NAMALWA (cell line): ENCODE measurements at places on chromosomes 3 and 15.

DNA sequence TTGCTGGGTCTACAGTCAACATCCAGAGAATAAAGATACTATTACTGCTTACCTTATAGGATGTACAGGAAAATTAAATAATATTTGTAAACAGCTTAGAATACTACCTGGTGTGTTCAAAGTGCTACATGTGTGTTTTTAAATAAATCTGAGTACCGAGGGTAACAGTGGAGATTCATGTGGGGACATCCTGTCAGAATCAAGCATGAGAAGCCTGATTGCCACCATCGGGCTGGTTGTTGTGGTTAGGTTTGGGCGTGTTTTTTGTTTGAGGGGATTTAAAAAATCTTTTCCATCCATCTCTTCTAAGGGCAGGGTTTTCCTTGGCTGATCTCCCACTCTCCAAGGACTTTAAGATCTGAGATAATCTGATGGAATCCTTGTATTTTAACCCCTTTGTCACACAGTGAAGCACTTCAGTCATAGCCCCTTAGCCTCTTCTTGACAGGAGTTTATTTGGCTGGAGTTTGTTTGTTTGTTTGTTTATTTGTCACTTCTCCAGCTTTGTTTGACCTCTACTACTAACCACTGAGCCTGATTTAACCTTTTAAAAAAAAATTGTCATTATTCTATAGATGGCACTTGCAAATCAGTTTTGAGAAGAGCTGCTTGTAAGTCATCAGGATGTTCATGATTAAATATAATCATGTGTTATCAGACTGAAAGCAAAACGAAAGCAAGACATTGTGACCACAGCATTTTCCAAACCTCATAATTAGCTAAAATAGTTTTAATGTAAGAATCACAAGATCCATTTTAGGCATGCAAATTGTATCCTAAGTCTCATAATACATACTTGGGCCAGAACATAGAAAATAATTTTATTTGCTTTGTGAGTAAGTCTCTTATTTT, 72.8 kb upstream of the RARB start:
- no peak for DNase-seq

- DNase-seq, result no peak
These were observed 55.6 kb upstream of the ABHD10 start for GRCh38 chr3:111923095-111923771.

GRCh38 chr3:128804017-128804810, 75.2 kb upstream of the ACAD9 start:
- peak; percentile 85 for DNase-seq

GRCh38 chr3:73052857-73053256, 8.6 kb upstream of the EBLN2 start:
- no peak for DNase-seq

DNA sequence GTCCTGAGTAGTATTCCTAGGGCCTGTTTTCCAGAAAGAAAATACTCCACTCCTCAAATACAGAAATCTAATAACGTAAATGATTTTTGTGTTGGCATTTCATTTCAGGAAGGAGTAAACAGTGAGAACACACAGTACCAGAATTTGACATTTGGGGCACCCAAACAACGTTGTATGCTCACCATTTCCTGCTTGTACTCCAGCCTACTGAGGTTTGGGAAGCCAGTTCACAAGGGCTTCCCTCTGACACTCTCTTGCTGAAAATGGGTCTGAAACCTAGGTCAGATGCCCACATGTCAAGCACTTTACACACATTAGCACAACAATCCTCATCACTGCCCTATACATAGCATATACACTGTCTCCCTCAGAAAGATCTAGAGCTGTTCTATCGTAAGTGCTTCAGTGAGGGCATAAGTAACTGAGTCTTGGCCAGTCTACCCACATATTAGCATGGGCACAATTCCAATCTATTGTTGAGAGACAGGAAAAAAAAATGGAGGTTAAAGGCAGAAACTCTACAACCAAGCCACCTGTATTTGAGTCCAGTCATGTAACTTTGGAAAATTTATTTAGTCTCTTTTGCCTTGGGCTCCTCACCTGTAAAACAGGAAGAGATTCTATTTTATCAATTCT, 43.5 kb upstream of the RSL24D1 start:
- DNase-seq, result no peak

- no peak for DNase-seq
These were observed 3.9 kb upstream of the FURIN start for GRCh38 chr15:90864507-90864906.

- DNase-seq, result no peak
These were observed 106.3 kb upstream of the IL12A start for GRCh38 chr3:159882367-159882766.

GRCh38 chr15:99944131-99944530, 210.9 kb upstream of the LYSMD4 start:
- DNase-seq, result no peak

DNA sequence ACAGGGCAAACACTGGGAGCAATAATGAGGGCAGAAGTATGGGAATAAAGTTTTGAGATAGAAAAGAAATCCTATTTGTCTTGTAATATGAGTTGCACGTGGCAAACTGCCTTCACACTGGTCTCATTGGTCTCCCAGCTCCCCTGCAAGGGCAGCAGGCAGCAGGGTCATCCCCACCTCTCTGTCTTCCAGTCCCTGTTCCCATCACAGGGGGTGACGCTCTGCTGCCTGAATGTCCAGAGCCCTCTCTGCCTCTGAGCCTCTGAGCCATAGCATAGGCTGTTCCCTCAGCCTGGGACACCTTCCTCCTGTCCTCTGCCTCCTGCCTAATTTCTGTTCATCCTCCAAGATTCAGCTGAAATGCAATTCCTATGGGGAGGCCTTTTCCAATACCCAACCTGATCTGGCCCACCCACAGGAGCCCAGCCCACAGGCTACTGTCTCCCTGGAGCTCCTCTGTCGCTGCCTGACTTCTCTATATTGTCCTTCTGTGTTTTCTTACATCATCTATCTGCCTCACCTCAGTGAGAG, 12.1 kb upstream of the SKOR1 start:
- DNase-seq, result no peak

- DNase-seq, result no peak
These were observed 210.8 kb upstream of the SEMA6D start for GRCh38 chr15:47506329-47507100.

DNA sequence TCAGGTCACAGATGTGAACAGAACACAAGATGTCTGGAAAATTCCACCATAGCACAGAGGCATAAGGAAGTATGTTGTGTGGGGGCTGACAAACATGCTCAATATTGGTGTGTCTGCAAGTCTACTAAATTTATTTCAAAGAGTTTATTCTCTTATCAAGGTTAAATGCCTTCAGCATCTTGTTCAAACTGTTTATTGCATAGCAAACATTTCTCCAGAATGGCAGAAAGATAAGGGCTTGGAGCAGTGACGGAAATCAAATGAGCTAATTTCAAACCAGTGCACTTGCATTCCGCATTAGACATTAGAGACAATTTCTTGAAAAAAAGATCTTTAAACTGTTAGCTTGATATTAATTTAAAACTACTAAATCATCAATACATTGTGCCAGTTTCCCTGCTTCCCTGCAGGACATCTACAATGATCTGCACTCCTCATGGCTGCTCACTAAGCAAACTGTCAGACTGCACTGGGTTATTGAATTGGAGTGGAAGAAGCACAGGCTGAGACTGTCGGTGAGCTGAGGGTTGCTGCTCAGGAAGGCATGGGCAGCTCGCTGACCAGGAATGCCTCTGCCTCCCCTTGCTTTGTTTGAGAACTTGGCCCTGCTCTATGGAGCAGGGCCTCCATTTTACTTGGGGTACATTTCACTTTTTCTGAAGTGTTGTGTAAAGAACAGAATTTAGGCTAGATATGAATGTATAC, 89.4 kb downstream of the KCNAB1 start:
- no peak for DNase-seq

GRCh38 chr3:132084982-132085381, 50.2 kb upstream of the CPNE4 start:
- DNase-seq, result no peak

DNA sequence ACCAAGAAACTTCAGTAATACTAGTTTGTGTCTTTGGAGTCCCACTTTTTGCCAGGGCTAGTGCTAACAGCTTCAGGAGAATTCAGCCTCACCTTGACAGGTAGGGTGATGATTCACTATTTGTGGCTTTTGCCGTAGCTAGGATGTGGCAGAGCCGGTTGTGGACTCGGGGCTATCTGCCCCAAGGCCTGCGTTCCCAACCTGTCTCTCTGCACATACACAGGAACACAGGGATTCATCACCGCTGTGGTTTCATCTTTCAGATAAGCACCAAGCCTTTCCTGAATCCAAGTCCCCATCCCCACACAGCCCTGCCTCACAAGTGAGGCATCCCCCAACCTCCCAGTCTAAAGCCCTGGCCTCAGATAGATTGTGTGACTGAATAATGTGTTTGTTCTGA, 45.2 kb upstream of the POLG start:
- DNase-seq, result no peak

GRCh38 chr3:150074697-150075416, 104.2 kb upstream of the PFN2 start:
- peak; percentile 31 for DNase-seq
